ENCODE measurements at places on chromosomes 11 and 22. TPM values are rescaled to one million over a fixed set of nuclear protein-coding genes. Genes with fewer than 3 reads are reported as not detected.

DNA sequence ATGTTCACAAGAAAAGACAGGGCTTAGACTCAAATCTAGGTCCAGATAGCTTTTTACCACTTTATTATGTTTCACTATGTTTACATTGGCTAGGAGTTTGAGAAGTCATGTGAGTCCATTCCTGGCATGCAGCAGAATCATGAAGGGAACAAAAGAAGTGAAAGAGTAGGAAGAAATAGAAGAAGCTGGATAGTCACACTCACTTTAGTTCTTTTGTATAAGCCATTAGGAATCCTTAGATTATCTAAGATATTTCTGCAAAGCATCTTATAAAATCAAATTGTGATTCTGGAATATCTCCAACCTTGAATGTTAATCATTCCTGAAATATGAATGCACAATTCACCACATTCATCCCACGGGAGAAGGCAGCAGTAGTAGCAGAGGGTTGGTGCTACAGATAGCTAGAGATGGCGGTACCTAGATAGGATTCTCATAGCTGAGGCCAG is 31.9 kb downstream of the MAML2 start:
- no peaks in the 10 kb centered on the region for H3K27me3 ChIP-seq
- H3K27ac ChIP-seq = peak overlapping the region; percentile 100
- no peaks in the 10 kb centered on the region for H3K36me3 ChIP-seq
- no peak overlapping the region for H3K4me3 ChIP-seq
- peaks cover 96% of the 10 kb centered on the region for H3K4me1 ChIP-seq

GRCh38 chr11:128346804-128347203 is 240.6 kb downstream of the ETS1 start:
- H3K4me1 ChIP-seq = no peaks in the 10 kb centered on the region
- no peaks in the 10 kb centered on the region for H3K36me3 ChIP-seq
- peaks cover 3% of the 10 kb centered on the region for H3K27me3 ChIP-seq
- no peak for DNase-seq
- H3K27ac ChIP-seq = no peak overlapping the region

DNA sequence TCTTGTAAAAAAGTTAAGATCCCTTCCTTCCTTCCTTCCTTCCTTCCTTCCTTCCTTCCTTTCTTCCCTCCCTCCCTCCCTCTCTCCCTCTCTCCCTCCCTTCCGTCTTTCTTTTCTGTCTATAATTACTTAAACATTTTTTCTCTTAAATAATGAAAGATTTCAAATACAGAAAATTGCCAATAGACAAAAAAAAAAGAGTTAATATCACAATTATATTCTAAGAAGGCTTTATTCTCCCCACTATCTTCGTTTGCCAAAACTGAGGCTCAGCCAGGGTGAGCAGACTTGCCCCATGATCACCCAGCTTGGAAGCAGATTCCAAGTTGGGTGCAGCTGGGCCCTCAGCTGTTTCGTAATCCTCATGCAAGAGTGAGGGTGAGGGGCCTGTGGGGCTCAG is 327 bp upstream of the CACNA1I start:
- H3K27ac ChIP-seq = no peak overlapping the region
- H3K4me1 ChIP-seq = peaks cover 8% of the 10 kb centered on the region
- H3K27me3 ChIP-seq = no peaks in the 10 kb centered on the region
- no peaks in the 10 kb centered on the region for H3K36me3 ChIP-seq

Gene PDGFD
- 15.6 TPM for total RNA-seq

Gene PSMD13
- total RNA-seq = 117 TPM

Gene TMEM151A
- total RNA-seq = 0.36 TPM

Data from osteoblast (primary cell).